ENCODE measurements at places on chromosomes 11 and 22.

DNA sequence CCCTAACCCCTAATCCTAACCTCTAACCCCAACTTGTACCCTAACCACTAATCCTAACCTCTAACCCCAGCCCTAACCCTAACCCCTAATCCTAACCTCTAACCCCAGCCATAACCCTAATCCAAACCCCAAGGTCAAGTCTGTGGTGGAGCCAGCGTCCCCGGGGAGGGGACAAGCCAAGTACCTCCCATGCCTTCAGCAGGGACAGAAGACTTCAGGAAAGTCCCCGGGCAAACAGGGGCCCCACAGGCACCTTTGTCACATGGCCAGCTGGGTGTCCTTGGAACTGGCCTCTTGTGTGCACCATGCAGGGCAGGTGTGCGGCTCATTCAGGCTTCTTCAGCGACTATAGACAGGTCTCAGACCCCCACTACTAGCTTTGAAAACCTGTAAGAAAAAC lies 555.8 kb downstream of the BRD1 start:
- DNase-seq: no peak

- DNase-seq: no peak
Measured at GRCh38 chr11:2772544-2773031, 72.8 kb upstream of the KCNQ1OT1 start.

DNA sequence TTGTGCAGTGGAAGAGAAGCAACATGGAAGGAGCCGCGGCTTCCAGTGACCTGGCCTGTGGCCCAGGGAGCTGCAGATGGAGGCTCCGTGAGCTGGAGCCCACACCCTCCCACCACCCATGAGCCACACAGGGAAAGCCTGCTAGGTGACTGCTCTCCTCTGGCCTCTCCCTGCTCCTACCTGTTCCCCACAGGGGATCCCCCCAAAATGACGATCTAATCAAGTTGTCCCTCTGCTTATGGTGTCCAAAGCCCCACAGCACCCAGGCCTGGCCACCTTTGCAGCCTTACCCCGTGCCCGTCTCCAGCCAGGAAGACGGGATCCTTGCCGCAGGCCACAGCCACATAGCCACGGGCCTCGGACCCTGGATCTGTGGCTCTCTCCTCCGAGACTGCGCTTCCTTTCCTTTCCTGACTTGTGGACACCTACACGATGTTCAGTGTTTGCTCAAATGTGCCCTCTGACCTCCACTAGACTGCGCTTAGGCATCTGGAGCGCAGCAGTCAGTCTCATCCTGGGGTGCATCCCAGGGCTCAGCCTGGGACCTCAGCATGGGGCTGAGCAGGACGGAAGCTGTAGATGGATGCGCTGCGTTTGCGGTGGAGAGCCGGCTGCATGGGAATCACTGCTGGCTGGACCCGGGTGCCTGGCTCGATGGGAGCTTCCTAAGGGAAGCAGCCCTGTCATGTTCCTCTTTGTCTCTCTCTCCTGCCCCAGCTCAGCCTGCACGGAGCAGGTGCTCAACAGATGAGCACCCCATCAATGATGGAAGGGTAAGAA lies 133.3 kb downstream of the ST3GAL4 start:
- no peak for DNase-seq

DNA sequence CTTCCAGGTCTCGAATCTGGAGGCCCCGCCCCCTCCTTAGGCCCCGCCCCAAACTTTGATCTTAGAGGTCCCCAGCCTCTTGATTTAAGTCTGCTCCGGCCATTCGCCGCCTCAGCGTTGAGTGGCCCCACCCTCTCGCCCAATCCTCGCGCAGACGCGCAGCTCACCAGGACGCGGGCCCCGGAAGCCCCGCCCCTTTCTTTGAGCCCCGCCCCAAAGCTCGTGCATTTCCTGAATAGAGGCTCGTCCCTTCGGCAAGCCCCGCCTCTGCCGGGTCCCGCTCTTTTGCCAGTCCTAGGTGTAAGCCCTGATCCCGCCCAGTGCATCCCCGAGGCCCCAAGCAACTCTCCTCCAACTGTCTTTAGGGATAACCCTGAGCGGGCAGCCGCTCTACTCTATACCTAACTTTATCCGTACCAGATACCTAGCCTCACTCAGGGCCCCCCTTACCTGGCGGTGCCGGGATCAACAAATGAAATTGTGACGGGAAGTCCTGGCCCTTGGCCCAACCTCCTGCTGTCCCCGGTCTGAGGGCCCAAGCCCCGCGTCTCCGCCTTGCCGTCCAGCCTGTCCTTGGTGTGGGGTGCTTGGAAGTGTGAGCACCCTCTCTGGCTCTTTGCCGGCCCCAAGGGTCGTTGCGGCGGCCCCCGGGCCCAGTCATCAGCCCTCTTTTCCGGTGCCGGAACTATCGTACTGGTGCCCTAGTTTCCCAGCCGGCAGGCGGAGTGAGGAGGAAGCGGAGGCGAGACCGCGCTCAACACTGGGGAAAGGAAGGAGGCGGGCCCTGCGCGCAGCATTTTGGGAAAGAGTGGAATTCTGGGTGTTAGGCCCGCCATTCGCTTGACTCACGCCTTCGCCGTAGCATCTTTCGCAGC lies at the start of gene SNRPD3:
Gene SNRPD3 (plus strand): TSS at position 835 of the 875 bp plus-strand sequence. CDS start 1,676 bp downstream, outside the sequence.
- peak; percentile 99 for DNase-seq

- DNase-seq: no peak
Measured at GRCh38 chr22:23053051-23053707, 17.1 kb upstream of the GNAZ start.

- DNase-seq: no peak
Measured at GRCh38 chr11:67163006-67163405, 43.9 kb downstream of the KDM2A start.

GRCh38 chr11:130077671-130078070 lies 8.0 kb downstream of the APLP2 start:
- DNase-seq: no peak

DNA sequence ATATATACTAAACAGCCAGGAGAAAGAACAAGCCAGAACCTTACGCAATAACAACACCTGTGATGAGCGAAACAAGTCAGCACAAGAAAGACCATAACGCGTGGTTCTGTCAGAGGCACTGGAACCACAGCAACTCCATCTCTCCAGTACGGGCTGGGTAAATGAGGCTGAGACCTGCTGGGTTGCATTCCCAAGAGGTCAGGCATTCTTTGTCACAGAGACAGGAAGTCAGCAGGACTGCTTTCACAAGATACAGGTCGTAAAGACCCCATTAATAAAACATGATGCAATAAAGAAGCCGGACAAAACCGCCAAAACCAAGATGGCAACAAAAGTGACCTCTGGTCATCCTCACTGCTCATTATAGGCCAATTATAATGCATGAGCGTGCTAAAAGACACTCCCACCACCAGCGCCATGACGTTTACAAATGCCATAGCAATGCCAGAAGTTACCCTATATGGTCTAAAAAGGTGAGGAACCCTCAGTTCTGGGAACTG lies 21.7 kb downstream of the TPST2 start:
- DNase-seq: no peak

DNA sequence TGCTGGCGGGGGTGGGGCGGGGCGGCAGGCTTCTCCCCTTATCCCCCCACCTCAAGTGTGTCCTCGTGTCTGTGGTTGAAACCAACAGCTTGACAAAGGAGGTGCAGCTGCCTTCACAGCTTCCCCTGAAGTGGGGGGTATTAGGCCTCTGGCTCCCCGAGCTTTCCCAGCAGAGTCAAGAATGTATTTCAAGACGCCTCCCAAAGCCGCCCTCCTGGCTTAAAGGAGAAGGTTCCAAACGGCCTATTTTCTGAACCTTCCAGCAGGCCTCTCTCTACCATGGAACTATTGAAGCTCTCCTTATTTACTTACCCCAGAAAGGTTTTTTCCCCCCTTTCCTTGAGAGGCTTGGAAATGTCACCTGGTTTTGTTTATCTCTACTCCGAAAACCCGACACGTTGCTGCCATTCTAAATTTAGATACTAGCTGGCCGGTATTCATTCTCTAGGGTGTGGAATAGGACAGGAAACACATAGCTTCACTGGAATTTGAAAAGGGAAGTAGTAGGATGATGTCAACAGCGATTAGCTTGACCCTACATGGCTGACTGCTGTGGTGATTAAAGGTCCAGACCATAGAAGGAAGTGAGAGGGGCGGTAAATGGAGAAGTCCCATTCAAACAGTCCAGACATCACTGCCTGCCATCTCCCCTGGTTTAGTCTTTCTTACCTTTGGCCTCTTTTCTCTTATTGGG lies 671 bp upstream of the PICALM start:
- DNase-seq: no peak

GRCh38 chr11:1422481-1422880 lies 32.7 kb downstream of the BRSK2 start:
- DNase-seq: no peak

DNA sequence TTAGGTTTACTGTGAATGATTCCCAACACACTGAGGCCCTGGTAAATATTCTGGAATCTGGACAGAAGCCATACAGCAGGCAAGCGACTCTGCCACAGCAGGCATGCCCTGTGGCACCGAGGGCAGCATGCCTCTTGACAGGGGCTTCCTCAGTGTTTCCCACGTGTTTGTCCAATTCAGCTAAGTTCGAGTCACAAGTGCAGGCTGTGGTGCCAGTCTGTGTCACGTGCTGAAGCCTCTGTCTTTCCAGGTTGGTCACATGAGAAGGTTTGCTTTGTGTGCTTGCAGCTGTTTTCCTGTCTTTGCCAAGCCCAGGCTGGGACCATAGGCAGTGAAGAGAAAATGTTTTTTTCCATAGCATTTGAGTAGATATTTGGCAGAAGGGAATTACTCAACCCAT lies 2.4 kb upstream of the PPFIBP2 start:
- DNase-seq: no peak

GRCh38 chr11:27300974-27301373 lies 62.0 kb downstream of the CCDC34 start:
- DNase-seq: no peak

GRCh38 chr11:69442807-69443137 lies 38.7 kb upstream of the LINC01488 start:
- DNase-seq: no peak

DNA sequence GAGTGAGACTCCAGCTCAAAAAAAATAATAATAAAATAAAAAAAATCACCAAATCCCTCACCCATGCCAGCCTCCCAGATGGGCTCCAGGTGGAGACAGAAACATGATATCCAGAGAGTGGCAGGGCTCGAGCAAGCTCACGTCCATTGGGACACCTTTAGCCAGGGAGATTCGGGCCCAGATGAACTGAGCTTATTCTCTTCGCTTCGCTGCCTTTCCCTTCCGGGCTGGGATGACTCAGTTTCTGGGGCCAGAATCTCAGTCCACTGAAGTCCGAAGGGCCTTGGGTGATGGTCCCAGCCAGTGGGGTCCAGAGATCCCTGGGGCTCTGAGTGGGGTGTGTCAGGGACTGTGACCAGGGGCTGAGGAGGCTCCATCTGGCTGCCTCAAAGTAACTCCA lies 23.0 kb upstream of the MYEOV start:
- no peak for DNase-seq

DNA sequence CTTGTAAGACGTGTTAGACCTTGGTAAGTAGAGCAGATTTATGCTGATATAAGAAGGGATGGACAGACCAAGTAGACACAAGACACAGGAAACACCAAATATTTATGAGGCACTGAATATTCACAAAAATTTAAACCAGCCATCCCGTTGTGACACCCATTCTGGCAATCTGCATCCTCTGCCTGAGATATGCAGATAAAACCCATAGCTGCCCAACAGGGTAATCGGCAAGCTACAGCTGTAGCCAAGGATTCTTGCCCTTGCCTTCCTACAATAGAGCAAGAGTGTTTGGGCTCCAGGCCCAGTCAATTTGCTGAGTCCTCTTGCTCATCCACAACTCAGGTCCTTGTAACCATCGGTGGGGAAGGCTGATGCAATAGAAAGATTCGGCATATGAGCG lies 18.5 kb upstream of the MPZL2 start:
- no peak for DNase-seq

DNA sequence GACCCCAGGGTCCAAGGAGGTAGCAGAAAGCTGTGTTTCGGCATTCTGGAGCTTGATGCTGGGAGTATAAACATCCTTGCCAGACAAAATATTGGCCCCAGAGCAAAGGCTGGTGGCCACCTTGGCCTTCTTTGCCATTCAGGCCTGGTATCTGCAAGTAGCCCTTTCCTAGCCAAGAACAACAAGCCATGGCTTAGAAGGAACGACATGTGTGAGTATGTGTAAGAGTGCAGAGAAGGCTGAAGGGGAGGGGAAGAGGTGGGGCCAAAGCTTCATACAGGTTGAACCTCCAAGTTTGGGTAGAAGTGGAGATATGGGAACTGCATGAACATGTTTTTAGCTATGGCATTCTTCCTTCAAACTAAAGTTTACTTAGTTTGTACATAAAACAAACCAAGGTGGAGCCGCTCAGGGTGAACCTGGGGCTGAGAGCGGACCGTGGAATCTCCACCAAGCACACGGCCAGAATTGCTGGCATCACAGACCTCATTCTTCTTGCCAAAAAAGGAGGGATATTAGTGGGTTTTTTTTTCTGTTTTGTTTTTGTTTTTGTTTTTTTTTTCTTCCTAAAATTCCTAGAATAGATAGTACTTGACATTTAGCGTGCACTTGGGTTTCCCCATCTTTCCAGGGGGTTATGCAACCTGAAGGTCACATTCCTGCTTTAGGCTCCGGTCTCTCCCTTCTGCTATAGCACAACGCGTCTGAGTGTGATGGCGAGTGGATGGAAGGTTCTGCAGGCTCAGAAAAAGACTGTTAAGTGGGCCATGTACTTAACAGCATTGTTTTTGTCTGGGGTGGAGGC lies 70.9 kb downstream of the ADAMTS15 start:
- DNase-seq: no peak

DNA sequence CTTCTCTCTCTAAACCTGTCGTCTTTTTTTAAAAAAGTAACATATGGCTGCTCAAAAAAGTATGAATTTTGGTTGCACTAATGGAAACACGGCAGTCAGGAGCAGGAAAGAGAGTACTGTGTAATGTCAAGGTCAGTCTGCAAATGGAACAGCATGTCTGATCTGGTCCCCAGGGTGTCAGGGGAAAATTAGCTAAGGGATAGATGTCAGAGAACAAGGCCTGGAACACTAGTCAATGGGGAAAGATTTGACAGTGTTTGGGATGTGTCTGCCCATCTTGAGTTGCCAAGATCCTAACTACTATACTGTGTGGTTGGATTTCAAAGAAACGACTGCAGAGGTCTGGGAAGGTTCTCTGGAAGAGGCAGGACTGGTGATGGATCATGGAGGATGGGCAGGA lies 65.7 kb upstream of the PHOX2A start:
- no peak for DNase-seq

DNA sequence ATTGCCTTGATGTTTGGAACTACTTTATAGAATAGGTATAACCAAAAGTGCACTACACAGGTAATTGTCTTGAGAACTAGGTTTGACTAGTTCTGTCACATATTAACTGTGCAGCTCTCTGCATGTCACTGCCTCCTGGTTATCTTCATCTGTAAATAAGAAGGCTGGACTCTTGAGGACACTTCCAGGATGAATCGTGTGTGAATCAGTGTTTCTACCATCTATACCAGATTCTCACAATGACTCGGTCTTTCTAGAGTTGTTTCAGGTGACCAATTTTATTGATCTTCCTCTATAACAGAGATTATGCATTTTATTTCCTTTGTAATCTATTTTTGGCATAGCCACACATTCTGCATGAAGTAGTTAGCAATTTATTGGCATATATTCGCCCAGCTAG lies 1181.0 kb upstream of the TENM4 start:
- DNase-seq: no peak

- no peak for DNase-seq
Measured at GRCh38 chr11:117385471-117385870, 57.8 kb downstream of the CEP164 start.

All from stimulated activated CD4-positive, alpha-beta T cell treated with anti-CD3 and anti-CD28 coated beads, Interleukin-1b, Interleukin-23, amount 100 ng/mL, for 1 hour (primary cell).